ENCODE measurements at places on chromosomes 4 and X.

GRCh38 chrX:106783716-106784115 lies 18.8 kb upstream of the TBC1D8B start:
- no peaks in the 10 kb centered on the region for H3K36me3 ChIP-seq
- H3K4me3 ChIP-seq, result no peak overlapping the region
- H3K27me3 ChIP-seq, result peaks cover 2% of the 10 kb centered on the region
- no peak for DNase-seq
- H3K27ac ChIP-seq, result no peak overlapping the region
- no peaks in the 10 kb centered on the region for H3K4me1 ChIP-seq

DNA sequence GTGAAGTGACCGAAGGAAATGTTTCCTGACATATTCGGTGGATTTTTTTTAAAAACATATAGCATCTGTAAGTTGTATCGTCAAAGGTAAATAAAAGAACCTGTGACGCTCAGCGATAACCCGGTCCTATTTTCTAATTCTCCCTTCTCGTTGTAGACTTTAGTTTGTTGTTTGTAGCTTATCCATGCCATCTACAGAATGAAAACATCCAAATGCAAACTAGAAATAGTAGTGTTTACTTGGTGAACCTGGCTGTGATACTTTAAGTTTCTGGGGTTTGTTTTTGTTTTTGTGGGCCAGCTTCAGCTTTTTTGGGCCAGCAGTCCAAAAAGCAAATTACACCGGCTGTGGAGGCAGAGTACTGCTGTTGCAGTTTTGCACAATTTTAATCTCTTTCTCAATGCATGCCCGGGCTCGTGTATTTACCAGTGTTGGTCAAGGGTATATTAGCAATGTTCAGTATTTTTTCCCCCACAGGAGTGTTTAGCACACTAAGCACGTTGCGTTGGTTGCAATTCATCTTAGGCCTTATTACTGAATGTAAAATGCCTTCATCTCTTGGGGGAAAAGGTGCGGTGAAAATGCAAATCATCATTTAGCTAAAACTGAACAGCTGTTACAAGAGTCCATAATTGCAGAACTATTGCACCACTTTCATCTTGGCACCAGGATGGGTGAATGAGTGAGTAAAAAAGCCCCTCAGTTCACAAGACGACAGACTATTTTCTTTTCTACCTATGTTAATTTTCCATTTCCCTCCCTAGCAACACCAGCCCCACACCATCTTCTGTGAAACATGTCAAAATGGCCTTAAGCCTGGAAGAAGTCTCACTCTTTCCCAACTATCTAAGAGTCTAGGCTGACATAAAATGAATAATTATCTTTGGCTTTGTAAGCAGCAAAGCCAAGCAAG lies 1.7 kb upstream of the CNOT6L start:
- H3K27me3 ChIP-seq, result no peaks in the 10 kb centered on the region
- peaks cover 35% of the 10 kb centered on the region for H3K4me1 ChIP-seq
- H3K36me3 ChIP-seq, result no peaks in the 10 kb centered on the region
- DNase-seq, result peak; percentile 57
- peak overlapping the region; percentile 94 for H3K27ac ChIP-seq
- peak overlapping the region; percentile 66 for H3K4me3 ChIP-seq

DNA sequence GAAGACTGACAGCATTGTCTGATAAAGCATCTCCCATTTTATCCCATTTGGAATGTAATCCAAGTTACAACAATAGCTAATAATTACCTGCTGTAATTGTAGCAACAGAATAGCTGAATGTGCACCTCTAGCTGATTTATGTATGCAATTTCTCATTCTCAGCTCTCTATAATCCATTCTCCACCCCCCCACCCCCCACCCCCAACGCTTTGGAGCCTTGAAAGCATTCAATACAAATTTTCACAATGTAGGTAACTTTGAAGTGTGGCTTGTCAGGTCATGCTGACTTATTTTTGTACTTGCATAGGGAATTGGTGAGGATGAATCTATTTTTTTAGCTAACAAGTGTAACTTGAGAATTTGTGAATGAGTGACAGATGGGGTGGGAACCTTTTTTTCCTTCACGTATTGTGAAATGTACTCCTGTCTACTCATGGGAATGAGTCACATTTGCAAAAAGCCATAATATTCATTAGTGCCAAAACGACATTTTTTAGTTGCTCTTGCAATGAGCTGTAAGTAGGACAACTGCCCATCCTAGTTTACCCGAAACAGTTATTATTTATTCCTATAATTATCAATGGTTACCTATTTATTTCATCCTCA lies 159.3 kb downstream of the PALLD start:
- no peak for DNase-seq
- H3K27ac ChIP-seq, result no peak overlapping the region
- H3K36me3 ChIP-seq, result no peaks in the 10 kb centered on the region

DNA sequence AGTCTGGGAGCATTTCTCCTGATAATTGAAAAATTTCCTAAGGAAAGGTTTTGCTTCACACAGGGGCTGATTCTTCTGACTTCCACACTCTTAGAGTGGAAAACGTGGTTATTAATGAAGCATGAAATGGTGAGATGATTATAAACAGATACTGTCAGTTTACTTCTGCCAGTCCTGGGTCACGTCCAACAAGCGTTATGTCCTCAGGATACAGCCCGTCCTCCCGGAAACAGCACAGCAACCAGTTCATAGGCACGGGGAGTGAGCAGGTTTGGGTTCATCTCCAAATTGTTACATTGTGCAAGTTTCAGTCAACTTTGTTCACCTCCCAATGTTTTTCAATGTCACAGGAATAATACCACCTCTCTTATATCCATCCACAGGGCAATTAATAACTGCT lies 98.8 kb downstream of the NPNT start:
- no peaks in the 10 kb centered on the region for H3K4me1 ChIP-seq
- H3K27me3 ChIP-seq, result no peaks in the 10 kb centered on the region
- H3K27ac ChIP-seq, result no peak overlapping the region
- no peak overlapping the region for H3K4me3 ChIP-seq
- no peak for DNase-seq
- H3K36me3 ChIP-seq, result no peaks in the 10 kb centered on the region

GRCh38 chr4:74920704-74921103 lies 12.2 kb upstream of the PARM1 start:
- no peaks in the 10 kb centered on the region for H3K27me3 ChIP-seq
- no peaks in the 10 kb centered on the region for H3K4me1 ChIP-seq
- H3K36me3 ChIP-seq, result no peaks in the 10 kb centered on the region
- no peak for DNase-seq
- no peak overlapping the region for H3K27ac ChIP-seq

GRCh38 chr4:137378821-137379220 lies 153.5 kb downstream of the PCDH18 start:
- H3K4me1 ChIP-seq, result no peaks in the 10 kb centered on the region
- H3K36me3 ChIP-seq, result no peaks in the 10 kb centered on the region
- no peak overlapping the region for H3K27ac ChIP-seq

DNA sequence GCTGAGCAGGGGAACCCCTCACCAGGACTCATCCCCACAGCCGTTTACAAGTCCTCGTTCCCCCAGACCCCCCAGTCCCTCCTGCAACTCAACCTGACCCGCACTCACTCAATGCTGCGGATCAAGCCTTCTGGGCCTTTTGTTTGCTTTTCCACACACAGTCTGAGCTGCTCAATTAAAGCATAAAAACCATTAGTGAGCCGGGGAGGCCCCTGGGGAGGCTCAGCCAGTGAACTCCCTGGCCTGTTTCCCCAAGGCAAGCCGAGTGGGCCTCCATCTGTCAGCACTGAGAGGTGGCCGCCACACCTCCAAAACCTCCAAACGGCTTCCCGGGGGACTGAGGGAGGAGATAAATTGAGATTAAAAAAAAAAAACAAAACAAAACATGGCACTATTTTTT lies 158.5 kb downstream of the SHOX start:
- H3K27ac ChIP-seq, result no peak overlapping the region
- no peak overlapping the region for H3K4me3 ChIP-seq
- H3K36me3 ChIP-seq, result no peaks in the 10 kb centered on the region
- DNase-seq, result no peak
- H3K4me1 ChIP-seq, result no peaks in the 10 kb centered on the region

DNA sequence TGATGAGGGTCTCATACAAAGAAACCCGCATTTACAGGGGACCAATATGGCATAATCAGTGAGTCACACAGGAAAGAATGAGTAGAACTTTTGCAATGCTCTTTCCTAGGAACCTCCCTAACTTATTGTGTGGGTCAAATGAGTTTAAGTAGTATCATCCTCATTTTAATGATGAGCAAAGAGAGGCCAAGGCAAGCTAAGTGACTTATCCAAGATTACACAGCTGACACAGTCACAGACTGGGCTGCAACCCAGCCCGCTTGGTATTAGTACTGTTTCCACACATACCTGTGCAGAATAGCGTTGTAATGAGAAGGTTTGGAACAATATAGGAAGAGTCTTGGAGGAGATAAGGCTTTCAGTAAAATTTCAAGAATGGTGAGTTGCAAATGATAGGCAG lies 91.0 kb upstream of the PPP1R2C start:
- H3K27me3 ChIP-seq, result no peaks in the 10 kb centered on the region
- H3K27ac ChIP-seq, result no peak overlapping the region
- no peaks in the 10 kb centered on the region for H3K4me1 ChIP-seq
- H3K36me3 ChIP-seq, result no peaks in the 10 kb centered on the region
- DNase-seq, result no peak

- H3K27me3 ChIP-seq, result no peaks in the 10 kb centered on the region
- no peaks in the 10 kb centered on the region for H3K36me3 ChIP-seq
- peak overlapping the region; percentile 87 for H3K4me3 ChIP-seq
- peaks cover 72% of the 10 kb centered on the region for H3K4me1 ChIP-seq
- peak overlapping the region; percentile 97 for H3K27ac ChIP-seq
Observed at GRCh38 chr4:184344435-184344834, 126.8 kb upstream of the ENPP6 start.

GRCh38 chr4:161714931-161715330 lies 448.9 kb downstream of the FSTL5 start:
- no peaks in the 10 kb centered on the region for H3K27me3 ChIP-seq
- no peak overlapping the region for H3K4me3 ChIP-seq
- H3K4me1 ChIP-seq, result no peaks in the 10 kb centered on the region
- H3K36me3 ChIP-seq, result no peaks in the 10 kb centered on the region

DNA sequence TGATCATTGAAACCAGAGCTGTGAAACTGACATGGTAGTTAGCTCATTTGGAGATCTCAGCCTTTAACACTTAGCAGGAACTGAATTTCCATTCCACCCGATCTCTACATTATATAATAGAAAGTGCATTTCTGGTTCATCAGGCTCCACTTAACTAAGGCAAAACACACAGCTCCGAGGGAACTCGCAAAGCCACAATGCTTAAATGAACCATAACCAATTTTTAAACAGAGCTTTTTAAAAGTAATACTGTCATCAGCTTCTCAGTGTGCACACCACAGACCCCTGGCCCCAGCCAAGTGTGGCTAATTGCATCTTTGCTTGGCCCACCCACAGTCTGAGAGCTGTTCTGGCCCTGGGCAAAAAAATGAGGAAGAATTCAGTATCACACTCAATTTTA lies 66.1 kb downstream of the DCHS2 start:
- H3K27ac ChIP-seq, result no peak overlapping the region
- no peaks in the 10 kb centered on the region for H3K27me3 ChIP-seq
- H3K4me1 ChIP-seq, result no peaks in the 10 kb centered on the region
- H3K4me3 ChIP-seq, result no peak overlapping the region

DNA sequence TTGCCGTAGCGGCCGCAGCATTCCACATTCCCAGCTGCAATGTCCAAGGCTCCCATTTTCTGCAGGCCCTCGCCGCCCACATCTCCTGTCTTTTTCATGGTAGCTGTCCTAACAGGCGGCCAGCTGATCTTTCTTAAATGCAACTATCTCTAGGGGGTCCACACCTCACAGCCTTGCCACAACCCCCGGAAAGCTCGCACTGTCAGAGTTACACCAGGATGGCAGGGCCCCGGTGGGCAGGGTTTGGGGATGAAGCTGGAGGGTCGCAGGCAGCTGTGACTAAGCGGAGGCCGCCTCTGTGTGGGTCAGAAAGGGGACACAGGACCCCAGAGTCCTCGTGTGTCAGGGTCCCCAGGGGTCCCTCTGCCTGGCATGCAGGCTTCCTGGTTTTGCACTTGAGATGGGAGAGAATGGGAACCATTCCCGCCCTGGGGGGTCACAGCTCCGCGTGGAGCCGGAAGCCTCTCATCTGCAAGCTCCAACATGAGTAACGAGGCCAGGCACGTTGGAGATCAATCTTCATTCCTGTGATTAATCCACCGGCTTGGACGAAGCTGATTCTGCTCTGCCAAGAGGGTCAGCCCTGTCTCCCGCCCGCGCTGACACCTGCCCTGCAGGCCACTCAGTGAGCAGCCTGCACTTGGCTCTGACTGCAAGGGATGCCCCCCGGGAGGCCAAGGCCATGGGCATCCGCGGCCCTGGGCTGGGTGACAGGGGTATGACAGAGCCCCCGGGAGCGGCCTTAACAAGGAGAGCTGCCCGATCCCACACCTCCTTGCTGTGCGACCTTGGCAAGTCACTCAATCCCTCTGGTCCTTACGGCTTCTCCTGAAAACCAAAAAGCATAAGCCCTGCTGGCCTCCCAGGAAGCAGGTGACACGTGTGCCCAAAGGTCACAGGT lies 97.9 kb downstream of the ADRA2C start:
- H3K27ac ChIP-seq, result no peak overlapping the region
- H3K27me3 ChIP-seq, result no peaks in the 10 kb centered on the region
- H3K4me3 ChIP-seq, result no peak overlapping the region
- DNase-seq, result no peak
- no peaks in the 10 kb centered on the region for H3K4me1 ChIP-seq

DNA sequence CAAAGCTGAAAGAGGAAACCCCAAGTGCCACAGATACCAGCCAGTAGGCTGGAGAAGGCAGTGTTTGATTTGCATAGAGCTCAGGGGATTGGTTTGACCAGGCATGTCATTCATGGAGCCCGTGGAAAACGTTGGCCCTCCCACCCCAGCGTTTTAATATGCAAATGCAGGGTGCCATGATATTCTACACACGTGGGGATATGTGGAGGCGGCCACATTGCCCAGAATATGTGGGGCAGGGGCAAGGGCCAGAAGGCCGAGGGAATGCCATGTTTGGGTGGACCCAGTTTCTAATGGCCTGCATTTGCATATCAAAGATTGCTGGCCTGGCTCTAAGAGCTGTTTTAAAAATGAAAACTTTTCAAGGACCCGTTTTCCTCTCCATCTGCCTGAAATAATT lies 71.1 kb downstream of the MAP9 start:
- DNase-seq, result no peak
- no peaks in the 10 kb centered on the region for H3K4me1 ChIP-seq
- H3K4me3 ChIP-seq, result no peak overlapping the region
- H3K27me3 ChIP-seq, result no peaks in the 10 kb centered on the region
- H3K36me3 ChIP-seq, result no peaks in the 10 kb centered on the region

- no peak overlapping the region for H3K4me3 ChIP-seq
- no peak for DNase-seq
- H3K27ac ChIP-seq, result no peak overlapping the region
- no peaks in the 10 kb centered on the region for H3K4me1 ChIP-seq
- no peaks in the 10 kb centered on the region for H3K27me3 ChIP-seq
Observed at GRCh38 chr4:149521611-149522425, 293.8 kb downstream of the IQCM start.

DNA sequence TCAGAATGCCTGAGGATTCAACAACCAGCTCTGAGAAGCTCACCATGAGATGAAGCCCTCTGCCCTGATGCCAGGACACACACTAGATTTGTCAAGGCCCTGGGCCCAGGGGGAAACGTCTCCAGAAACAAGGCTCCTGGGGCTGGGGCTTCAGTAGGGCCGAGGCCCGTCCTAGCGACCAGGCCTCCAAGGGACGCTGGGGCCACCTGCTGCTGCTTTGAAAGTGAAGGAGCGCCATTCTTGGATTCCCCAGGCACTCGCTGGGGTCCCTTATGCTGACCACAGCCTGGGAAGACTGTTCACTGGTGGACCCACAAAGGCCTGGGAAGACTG lies 23.9 kb downstream of the PDE6B start:
- no peak overlapping the region for H3K4me3 ChIP-seq
- no peak for DNase-seq
- no peaks in the 10 kb centered on the region for H3K27me3 ChIP-seq
- no peaks in the 10 kb centered on the region for H3K4me1 ChIP-seq
- no peaks in the 10 kb centered on the region for H3K36me3 ChIP-seq

All from CD14-positive monocyte (primary cell).